NCI-H1417 treated with DMSO at 0.1 percent for 48 hours (cell line): ENCODE measurements at places on chromosomes 6 and 20.

DNA sequence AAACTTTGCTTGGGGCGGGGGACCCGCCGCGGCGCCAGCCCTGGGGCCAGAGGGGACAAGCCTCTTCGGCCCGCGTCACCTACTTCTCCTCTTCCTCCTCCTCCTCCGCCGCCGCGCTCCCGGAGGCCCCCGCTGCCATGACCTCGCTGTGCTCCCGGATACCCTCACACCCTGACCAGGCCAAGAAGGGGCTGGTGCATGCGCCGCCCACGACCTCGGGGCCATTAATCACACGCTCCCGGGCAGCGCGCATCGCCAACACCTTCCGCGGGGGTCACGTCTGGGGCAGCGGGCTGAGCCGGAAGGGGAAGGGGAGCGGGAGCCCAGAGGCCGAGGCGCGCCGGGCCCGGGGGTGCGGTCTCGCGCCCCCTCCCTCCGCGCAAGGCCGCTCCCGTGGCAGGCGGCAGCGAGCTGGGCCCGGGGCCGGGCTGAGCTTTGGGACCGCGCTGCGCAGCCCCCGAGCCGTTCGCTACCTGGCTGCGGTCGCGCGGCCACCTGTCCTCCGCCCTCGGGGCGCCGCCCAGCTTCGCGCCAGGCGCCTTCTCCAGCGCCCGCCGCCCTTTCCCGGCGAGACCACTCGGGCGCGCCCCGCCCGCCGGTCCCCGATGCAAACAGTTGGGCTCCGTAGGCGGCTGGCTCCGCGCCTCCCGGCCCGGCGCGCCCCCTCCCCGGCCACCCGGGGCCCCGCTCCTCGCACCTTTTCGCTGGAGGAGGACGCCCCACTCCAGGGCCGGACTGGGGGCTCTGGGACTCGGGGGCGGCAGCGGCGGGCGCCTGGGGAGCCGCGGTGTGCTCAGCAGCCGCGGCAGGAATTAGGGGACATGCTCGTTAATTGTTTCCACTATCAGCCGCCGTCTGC, 575 bp upstream of the CNR1 start:
- DNase-seq = no peak

- DNase-seq = no peak
Observed at GRCh38 chr6:111846492-111847409, 26.5 kb downstream of the FYN start.

GRCh38 chr20:41587956-41588355, 30.2 kb downstream of the CHD6 start:
- no peak for DNase-seq

GRCh38 chr6:113181164-113181563, 676.0 kb upstream of the MARCKS start:
- no peak for DNase-seq

DNA sequence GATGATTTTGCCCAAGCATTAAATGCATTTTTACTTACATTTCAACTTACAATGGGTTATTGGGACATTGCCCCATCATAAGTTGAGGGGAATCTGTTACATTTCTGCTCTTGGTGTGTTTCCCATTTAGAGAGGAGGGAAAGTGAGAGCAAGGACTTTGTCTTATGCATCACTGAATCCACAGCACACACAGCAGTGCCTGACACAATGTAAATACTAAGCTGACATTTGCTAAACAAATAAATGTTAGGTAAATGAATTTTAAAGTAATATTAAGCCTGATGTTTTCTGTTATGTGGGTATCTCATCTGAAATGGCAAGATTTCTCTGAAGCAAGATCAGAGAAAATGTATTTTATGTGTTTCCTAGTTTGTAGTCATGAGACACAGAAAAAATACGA, 143.6 kb upstream of the STXBP5 start:
- DNase-seq = no peak

DNA sequence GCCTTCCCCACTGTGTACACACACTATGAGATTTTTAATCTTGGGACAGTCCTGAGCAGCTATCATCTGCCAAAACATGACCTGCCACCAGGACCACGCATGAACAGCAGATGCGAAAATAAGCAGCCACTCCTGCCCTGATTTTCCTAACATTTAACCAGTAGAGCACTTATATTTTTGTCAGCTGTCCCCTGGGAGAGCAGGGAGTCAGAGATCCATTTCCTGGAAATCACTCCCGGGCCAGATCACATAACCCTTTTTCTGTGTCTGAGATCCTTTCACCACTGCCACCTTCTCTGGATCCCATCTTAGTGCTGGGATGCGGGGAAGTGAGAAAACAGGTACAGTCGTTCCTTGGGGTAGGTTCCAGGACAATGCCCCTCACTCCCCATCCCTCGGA, 5.7 kb downstream of the SDCBP2 start:
- no peak for DNase-seq

GRCh38 chr20:57788936-57789613, 79.3 kb upstream of the PMEPA1 start:
- DNase-seq = no peak

GRCh38 chr20:3874194-3874844, 14.9 kb upstream of the PANK2 start:
- DNase-seq = no peak

GRCh38 chr6:167469672-167470071, 144.8 kb downstream of the TTLL2 start:
- no peak for DNase-seq

- DNase-seq = no peak
Observed at GRCh38 chr6:132495604-132496079, 17.3 kb downstream of the STX7 start.
